H54 (cell line): ENCODE measurements at places on chromosomes 6 and 20.

GRCh38 chr6:160303806-160304205, 44.4 kb upstream of the SLC22A3 start:
- DNase-seq: no peak

- no peak for DNase-seq
Observed at GRCh38 chr20:20524756-20525155, 156.9 kb downstream of the INSM1 start.

DNA sequence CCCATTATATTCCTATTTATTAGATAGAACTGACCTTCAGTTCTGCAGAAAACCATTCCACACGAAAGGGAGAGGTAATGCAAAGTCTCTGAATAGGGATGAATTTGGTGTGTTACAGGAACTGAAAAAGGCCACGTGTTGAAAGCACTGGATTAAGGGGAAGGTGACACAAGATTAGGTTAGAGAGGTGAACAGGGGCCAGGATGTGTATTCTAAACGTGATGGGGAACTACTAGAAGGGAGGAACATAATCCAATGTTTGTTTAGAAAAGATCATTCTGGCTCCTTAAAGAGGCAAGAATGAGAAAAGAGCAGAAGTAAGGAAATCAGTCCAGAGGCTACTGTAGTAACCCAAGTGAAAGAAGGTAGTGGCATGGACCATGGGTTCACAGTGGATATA, 6.3 kb upstream of the ZKSCAN8 start:
- DNase-seq: no peak

DNA sequence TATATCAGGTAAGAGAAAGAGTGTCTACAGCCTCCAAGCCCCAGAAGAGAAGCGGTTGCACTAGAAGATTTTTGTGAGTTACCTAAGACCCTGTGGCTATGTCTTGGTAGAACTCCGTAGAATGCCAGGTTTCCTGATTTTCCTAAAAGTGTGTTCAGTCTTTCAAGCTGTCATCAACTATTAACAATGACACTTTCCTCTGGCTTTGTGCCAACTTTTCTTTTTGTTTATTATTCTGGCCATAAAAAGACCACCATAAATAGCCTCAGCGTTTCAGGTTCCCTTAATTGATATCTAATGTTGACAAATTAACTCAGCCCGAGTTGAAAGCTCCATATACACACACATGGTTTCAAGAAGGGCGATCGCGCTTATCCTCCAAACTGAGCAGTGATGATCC, 1.2 kb downstream of the PAK5 start:
- no peak for DNase-seq

DNA sequence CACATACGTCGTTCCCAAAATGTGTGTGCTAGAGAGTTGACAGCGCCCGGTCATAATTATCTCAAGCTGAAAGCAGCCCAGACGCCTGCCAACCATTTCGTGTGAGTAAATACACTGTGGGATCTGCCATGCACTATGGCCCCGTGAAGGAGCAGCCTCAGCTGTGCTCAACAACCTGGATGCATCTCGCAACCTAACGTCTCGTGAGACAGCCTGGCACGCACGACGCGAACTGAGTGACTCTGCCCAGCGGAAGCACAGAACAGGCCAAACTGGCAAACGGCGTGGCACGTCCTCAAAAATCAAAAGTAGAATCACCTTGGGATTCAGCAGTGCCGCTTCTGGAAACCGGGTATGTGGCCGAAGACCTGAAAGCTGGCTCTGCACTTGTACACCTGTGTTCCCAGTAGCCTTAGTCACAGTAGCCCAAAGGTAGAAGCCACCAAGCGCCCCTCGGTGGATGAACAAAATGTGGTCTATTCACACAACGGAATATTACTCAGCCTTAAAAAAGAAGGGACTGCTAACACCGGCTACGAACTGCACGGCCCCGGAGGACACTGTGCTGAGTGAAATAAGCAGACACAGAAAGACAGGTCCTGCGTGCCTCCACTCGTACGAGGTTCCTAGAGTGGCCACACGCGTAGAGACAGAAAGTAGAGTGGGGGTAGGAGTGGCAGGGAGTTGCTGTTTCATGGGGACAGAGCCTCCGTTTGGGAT, 27.2 kb upstream of the SLCO4A1 start:
- no peak for DNase-seq
